Tibial nerve (tissue), 4 donors: ENCODE measurements at places on chromosomes 6 and 20. TPM values are rescaled to one million over a fixed set of nuclear protein-coding genes. Genes with fewer than 3 reads are reported as not detected.

- no peak for DNase-seq
These were observed 57.7 kb downstream of the RNF217 start for GRCh38 chr6:125019918-125020317.

DNA sequence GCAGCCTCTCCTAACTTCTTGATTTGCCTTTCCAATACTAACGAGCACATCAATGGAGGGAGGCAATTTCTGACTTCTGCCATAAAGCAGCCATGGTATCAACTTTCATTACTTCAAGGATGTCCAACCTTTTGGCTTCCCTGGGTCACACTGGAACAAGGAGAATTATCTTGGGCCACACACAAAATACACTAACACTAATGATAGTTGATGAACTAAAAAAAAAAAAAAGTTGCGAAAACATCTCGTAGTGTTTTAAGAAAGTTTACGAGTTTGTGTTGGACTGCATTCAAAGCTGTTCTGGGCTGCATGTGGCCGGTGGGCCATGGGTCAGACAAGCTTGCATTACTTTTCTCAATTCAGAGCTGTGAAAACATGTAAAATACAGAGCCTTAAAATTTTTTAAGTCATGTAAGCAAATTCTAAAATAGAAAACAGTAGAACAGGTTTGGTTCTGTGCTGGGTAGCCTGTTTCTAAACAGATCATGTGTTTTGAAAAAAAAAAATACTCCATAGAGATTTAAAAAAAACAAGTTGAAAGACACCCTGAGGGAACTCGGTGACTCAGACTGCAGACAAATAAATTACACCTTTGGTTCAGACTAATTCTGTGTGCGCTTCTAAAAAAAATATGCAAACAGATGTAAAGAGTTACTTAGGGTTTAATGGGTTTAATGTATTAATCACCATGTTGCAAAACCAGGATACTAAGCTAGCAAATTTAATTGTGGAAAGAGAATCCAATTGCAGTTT, 43.6 kb upstream of the SLC22A23 start:
- no peak for DNase-seq

The MAFB gene
- total RNA-seq, result 93.3 TPM

- DNase-seq, result no peak
These were observed 37.1 kb downstream of the SLC16A10 start for GRCh38 chr6:111124406-111124805.
